Fibroblast of skin of left biceps (primary cell): ENCODE measurements at places on chromosomes 13 and 19.

GRCh38 chr13:111555268-111555808 is 234.9 kb downstream of the TEX29 start:
- no peak for DNase-seq

- DNase-seq = no peak
Observed at GRCh38 chr19:35531291-35531690, 2.0 kb upstream of the GAPDHS start.

DNA sequence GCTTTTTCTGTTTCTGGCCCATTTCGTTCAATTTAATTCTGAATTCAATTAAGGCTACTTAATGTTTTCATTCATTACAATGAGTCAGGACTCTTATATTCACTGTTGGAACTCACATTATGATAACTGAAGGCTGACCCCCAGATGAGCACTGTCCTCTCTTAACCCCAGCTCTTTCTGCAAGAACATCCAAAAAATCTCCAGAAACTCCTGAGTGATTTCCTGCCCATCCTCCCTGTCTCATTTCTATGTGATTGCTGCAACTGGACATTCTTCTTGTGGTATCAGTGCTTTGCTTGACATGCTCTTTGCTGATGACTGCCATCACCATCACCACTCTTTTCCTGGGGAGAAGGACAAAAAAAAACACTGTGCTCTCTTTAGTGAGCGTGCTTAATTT is 240.3 kb downstream of the SPRY2 start:
- peak; percentile 61 for DNase-seq

DNA sequence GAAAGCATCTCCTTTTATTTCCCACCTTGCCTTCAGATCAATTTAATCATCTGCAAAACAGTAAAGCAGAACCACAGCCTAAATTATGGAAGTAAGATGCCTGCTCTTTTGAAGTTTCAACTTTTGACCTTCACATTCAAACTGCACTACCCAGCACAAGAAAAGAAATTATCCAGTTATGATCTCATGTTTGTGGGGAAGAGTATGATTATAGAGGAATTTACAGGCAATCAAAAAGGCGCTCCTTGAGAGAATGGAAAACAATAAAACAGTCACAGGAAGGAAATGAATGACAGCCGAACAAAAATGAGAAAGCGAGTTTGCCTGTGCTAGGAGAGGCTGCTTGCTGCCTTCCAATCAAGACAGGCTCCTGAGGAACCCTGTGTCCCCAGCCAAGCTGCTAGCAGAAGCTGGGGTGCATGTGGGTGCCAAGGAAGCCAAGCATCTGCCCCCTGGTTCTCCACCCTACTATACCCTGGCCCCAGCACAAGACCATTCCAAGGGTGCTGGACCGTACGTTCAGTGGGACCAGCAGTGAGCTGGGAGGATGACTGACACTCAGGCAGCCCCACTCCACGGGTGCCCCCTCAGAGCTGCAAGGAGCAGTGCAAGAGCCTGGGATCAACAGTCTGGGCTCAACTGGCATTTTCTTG is 47.8 kb downstream of the PEPD start:
- DNase-seq = no peak

DNA sequence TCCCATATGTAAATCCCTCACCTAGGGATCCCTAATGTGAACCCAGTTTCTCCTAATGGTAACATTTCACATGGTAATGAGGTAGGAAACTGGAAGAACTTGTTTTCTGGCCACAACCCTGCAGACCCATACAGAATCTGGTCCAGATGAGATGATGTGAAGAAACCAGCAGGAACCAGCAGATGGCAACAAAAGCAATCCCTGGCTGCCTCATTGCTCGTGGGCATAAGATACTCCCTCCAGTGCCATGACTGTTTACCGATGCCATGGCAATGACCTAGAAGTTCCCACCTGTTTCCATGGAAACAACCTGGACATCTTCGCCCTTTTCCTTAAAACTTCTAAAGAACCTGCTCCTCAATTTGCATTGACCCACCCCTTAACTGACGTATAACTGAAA is 1.4 kb upstream of the CD209 start:
- no peak for DNase-seq

GRCh38 chr13:21328201-21328600 is 130.9 kb downstream of the ZDHHC20 start:
- DNase-seq = no peak

GRCh38 chr13:50631041-50631440 is 212.5 kb downstream of the DLEU7 start:
- no peak for DNase-seq

- DNase-seq = no peak
Observed at GRCh38 chr19:7149956-7150705, 80.6 kb downstream of the ZNF557 start.

DNA sequence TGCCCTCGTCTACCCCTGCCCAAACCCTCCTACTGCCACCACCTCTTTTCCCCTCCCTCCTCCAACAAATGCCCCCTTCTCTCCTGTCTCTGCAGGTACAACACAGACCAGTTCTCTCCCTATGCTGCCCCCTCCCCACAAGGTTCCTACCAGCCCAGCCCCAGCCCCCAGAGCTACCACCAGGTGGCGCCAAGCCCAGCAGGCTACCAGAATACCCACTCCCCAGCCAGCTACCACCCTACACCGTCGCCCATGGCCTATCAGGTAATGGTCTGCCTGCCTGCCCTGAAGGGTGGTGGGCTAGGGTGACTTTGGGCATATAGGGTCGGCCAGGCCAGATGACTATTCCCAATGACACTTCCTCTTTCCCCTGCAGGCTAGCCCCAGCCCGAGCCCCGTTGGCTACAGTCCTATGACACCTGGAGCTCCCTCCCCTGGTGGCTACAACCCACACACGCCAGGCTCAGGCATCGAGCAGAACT is 6.5 kb upstream of the TIMM50 start:
- no peak for DNase-seq

DNA sequence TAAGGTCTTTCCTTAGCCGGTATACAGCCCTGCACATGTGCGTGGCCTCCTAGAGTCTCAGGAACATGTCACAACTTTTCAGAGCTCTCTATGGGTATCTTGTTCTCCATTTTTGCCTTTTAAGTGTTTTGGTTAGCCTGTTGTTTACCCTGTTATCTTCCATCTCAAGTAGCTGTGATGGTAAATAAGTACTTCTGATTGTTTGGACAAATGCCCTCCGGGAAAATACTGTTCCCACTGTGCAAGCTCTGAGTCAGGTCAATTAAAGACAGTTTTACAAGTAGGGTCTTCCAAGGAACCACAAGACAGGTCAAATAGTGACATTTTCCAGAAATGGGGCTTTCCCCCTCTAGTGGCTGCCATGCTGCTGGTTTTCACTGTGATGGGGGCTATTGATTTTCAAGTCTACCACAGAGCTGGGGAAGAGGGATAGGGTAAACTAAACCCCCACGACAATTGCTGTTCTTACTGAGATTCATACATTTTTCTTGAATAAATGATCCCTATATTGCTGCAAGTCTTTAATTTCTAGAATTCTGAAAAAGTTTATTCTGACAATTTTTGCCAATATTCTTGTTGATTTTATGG is 109.5 kb downstream of the TM9SF2 start:
- DNase-seq = no peak

DNA sequence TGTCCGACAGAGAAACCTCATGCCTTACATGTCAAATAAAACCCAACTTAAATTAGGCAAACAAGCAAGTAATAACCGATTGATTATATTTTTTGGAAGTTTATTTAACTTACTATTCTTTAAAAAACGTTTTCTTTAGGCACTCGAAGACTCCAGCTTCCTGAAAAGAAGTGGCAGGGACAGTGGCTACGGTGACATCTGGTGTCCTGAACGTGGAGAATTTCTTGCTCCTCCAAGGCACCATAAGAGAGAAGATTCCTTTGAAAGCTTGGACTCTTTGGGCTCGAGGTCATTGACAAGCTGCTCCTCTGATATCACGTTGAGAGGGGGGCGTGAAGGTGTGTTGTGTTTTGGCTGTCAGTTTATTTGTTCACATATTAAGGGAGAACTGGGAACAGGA is 164.4 kb downstream of the LMO7 start:
- DNase-seq = no peak
